Umbilical cord (tissue), 2 donors: ENCODE measurements at places on chromosomes 5 and 9.
A peak's percentile ranks its signal among the peaks of the same experiment; 100 is the strongest.

GRCh38 chr5:123876276-123876790 is 364.4 kb downstream of the CSNK1G3 start:
- DNase-seq, result no peak

DNA sequence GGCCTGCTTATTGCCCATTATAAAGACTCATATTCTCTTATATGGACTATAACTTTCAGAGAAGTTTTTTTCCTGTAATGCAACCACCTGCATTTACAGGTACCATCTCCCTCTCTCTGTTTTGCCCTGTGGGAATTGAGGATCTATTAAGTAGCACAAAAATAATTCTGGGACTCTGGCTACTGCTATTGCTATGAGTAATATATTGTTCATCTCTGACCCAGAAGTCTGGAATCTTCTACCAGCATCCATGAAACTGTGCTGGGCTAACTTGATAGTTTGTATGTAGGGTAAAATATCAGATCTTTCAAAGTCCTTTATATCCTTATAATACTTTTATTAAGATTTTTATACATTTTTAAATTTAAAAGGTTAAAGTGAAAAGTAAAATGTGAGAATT is 607.2 kb downstream of the EFNA5 start:
- no peak for DNase-seq

GRCh38 chr5:157511651-157512644 is 51.9 kb downstream of the NIPAL4 start:
- DNase-seq, result peak; percentile 55

- DNase-seq, result peak; percentile 70
Measured at GRCh38 chr5:132369474-132370180, at the start of gene SLC22A5. Gene SLC22A5, plus strand, starts transcription at chr5:132369710. Its CDS starts 263 bp downstream, at chr5:132369973.

DNA sequence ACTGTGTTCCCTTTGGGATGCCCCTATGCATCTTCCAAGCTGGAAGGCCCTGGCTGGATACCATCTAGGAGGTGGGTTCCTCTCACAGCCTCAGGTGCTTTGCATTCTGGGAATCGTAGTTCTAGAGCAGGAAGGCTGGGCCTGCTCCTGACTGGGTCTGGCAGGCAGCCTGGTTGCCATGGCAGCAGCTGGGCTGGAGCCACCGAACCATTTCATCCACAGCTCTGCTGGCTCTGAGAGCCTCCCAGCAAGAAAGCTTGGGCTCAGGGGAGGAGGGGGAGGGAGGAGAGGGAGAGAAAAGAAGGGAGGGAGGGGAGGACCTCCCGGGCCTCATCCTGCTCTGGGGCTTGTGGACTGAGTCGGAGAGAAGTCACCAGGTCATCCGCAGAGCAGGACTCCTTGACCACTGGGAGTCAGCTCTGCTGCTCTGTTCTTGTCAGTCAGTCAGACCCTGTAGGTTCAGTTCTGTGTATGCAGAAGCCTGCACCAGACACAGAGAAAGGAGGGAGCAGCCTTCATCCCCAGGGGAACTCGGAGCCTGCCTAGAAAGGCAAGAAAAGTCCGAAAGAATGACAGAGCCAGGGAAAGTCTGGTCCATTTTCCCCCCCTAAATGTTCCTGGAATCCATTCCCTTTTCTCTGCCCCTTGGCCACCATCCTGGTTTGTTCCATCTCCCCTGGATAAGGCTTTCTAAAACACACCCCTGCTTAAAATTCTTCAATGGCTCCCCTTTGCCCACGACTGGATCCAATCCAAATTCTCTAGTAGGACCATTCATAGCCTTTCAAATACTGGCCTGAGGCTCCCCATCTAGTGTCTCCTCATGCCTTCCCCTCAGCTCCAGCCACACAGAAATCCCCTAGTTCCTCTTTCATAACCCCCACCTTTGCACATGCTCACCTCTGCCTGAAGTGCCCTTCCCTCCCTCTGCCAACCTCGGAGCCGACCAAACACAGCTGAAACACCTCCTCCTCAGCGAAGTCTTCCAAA is 65.4 kb upstream of the ARAP3 start:
- DNase-seq, result peak; percentile 78

DNA sequence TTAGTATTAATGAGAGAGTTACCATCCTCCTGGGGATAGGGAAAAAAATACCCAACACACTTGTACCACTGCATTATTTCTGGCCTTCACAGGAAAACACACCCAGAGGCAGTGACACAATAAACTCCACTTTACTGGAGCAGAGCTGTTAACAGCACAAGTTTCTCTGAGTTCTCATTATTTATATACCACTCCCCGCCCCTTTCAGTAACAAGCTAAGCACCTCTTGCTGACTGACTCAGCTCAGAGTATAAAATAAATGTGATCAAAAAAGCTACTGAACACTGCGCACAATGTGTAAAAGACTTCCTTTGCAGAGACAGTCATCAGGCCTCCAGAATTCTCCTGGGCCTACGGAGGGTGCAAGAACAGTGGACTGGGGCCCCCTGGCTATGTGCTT is 21.6 kb downstream of the KLF9 start:
- no peak for DNase-seq

GRCh38 chr5:174718880-174719610 is 5.3 kb upstream of the MSX2 start:
- DNase-seq, result peak; percentile 92

DNA sequence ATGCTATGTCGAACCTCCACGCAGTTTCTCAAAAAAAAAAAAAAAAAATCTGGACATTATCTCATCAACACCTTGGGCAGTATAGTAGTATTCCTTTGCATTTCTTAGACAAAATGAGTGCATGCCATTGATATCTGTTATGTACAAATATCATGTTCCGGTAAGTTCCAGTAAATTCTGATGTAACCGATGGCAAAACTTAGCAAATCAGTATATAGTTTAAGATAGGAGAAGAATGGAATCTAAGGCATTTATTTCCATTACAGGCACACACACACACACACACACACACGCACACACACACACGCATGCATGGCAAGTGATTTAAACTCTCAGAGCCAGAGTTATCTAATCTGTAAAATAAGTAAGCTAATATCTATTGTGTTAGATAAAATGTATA is 356.5 kb upstream of the TUSC1 start:
- peak; percentile 2 for DNase-seq

GRCh38 chr5:177453852-177454396 is 7.3 kb downstream of the PRR7 start:
- DNase-seq, result peak; percentile 68
